ENCODE measurements at places on chromosomes 11 and 22. TPM values are rescaled to one million over a fixed set of nuclear protein-coding genes. Genes with fewer than 3 reads are reported as not detected.

The KCNJ4 gene
- total RNA-seq = not detected

The MRGPRE gene
- total RNA-seq = not detected

- H3K27ac ChIP-seq = no peak overlapping the region
- no peak for DNase-seq
- no peaks in the 10 kb centered on the region for H3K4me1 ChIP-seq
- no peak overlapping the region for H3K4me3 ChIP-seq
- H3K27me3 ChIP-seq = no peaks in the 10 kb centered on the region
- H3K36me3 ChIP-seq = no peaks in the 10 kb centered on the region
Measured at GRCh38 chr22:37219533-37219932, 7.3 kb upstream of the SSTR3 start.

GRCh38 chr22:39179401-39179827, 26.9 kb upstream of the CBX7 start:
- no peak overlapping the region for H3K4me3 ChIP-seq
- DNase-seq = no peak
- no peak overlapping the region for H3K27ac ChIP-seq
- peaks cover 43% of the 10 kb centered on the region for H3K4me1 ChIP-seq
- no peaks in the 10 kb centered on the region for H3K36me3 ChIP-seq
- H3K27me3 ChIP-seq = no peaks in the 10 kb centered on the region

- DNase-seq = no peak
- H3K4me1 ChIP-seq = no peaks in the 10 kb centered on the region
- H3K4me3 ChIP-seq = no peak overlapping the region
- H3K27ac ChIP-seq = no peak overlapping the region
- H3K36me3 ChIP-seq = no peaks in the 10 kb centered on the region
- H3K27me3 ChIP-seq = no peaks in the 10 kb centered on the region
Measured at GRCh38 chr11:17641792-17642350, 77.5 kb upstream of the MYOD1 start.

The BIK gene
- total RNA-seq = 3.7 TPM

The VSIG10L2 gene
- not detected for total RNA-seq

- H3K27me3 ChIP-seq = no peaks in the 10 kb centered on the region
- DNase-seq = no peak
- H3K4me3 ChIP-seq = no peak overlapping the region
Measured at GRCh38 chr22:47589271-47590250, 827.1 kb downstream of the TBC1D22A start.

The POU2AF3 gene
- 0.39 TPM for total RNA-seq

GRCh38 chr22:46657655-46657953, 37.4 kb downstream of the GRAMD4 start:
- no peak for DNase-seq
- no peaks in the 10 kb centered on the region for H3K27me3 ChIP-seq
- H3K27ac ChIP-seq = no peak overlapping the region
- H3K4me3 ChIP-seq = no peak overlapping the region
- H3K36me3 ChIP-seq = no peaks in the 10 kb centered on the region
- H3K4me1 ChIP-seq = peaks cover 14% of the 10 kb centered on the region

DNA sequence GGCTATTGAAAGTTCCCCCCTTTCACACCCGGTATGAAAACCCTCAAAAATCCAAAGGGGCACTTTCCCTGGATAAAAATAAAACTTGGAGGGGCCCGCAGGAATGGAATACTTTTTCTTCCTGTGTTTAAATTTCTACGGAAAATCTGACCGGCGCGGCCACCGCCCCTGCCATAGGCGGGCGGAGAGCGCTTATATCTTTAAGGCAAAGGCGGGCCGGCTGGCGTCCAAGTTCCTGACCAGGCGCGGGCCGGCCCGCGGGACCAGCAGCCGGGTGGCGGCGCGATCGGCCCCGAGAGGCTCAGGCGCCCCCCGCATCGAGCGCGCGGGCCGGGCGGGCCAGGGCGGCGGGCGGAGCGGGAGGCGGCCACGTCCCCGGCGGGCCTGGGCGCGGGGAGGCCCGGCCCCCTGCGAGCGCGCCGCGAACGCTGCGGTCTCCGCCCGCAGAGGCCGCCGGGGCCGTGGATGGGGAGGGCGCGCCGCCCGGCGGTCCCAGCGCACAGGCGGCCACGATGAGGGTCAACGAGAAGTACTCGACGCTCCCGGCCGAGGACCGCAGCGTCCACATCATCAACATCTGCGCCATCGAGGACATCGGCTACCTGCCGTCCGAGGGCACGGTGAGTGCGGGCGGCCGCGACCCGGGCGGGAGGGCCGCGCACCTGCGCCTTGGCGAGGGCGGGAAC, at the start of gene ANO1:
TSS of gene ANO1 (plus strand) at position 223 of the 686 bp plus-strand sequence. CDS start at position 513, 290 bp downstream.
- H3K27me3 ChIP-seq = peaks cover 22% of the 10 kb centered on the region
- H3K4me1 ChIP-seq = no peaks in the 10 kb centered on the region
- H3K36me3 ChIP-seq = no peaks in the 10 kb centered on the region
- H3K27ac ChIP-seq = no peak within 1 kb of the TSS
- no peak within 1 kb of the TSS for H3K4me3 ChIP-seq

GRCh38 chr11:31247321-31247720, 122.2 kb downstream of the DCDC1 start:
- H3K27ac ChIP-seq = no peak overlapping the region
- no peaks in the 10 kb centered on the region for H3K4me1 ChIP-seq
- no peak for DNase-seq
- no peaks in the 10 kb centered on the region for H3K27me3 ChIP-seq
- no peaks in the 10 kb centered on the region for H3K36me3 ChIP-seq

The SCN4B gene
- 3.8 TPM for total RNA-seq

The RTN4RL2 gene
- 0.71 TPM for total RNA-seq

The SLC35F2 gene
- total RNA-seq = 1.5 TPM

GRCh38 chr22:27801616-27802345, at the start of gene MN1:
Gene MN1, minus strand, starts transcription at chr22:27801756. Its CDS starts 1,213 bp downstream, at chr22:27800543.
- peaks cover 21% of the 10 kb centered on the region for H3K4me1 ChIP-seq
- DNase-seq = no peak
- H3K36me3 ChIP-seq = no peaks in the 10 kb centered on the region

GRCh38 chr11:27467181-27467913, 5.2 kb downstream of the LGR4 start:
- peak overlapping the region; percentile 7 for H3K4me3 ChIP-seq
- H3K4me1 ChIP-seq = peaks cover 71% of the 10 kb centered on the region
- DNase-seq = no peak
- H3K36me3 ChIP-seq = no peaks in the 10 kb centered on the region
- no peaks in the 10 kb centered on the region for H3K27me3 ChIP-seq
- H3K27ac ChIP-seq = peak overlapping the region; percentile 71

The KCNE3 gene
- total RNA-seq = 4.5 TPM

GRCh38 chr11:93917673-93918072, 67.3 kb upstream of the VSTM5 start:
- no peak for DNase-seq
- peaks cover 3% of the 10 kb centered on the region for H3K27me3 ChIP-seq
- H3K4me3 ChIP-seq = no peak overlapping the region

The APOC3 gene
- total RNA-seq = 0.22 TPM

GRCh38 chr11:56700914-56701485, 2.1 kb downstream of the OR9G1 start:
- no peak overlapping the region for H3K27ac ChIP-seq
- DNase-seq = no peak
- no peaks in the 10 kb centered on the region for H3K4me1 ChIP-seq
- no peaks in the 10 kb centered on the region for H3K27me3 ChIP-seq
- H3K36me3 ChIP-seq = no peaks in the 10 kb centered on the region

- H3K36me3 ChIP-seq = no peaks in the 10 kb centered on the region
- H3K4me3 ChIP-seq = no peak overlapping the region
- H3K4me1 ChIP-seq = no peaks in the 10 kb centered on the region
Measured at GRCh38 chr11:134575504-134576230, 163.6 kb upstream of the B3GAT1 start.

The ZBTB16 gene
- 53.1 TPM for total RNA-seq

- no peak for DNase-seq
- H3K4me3 ChIP-seq = no peak overlapping the region
- H3K4me1 ChIP-seq = no peaks in the 10 kb centered on the region
- no peaks in the 10 kb centered on the region for H3K36me3 ChIP-seq
- no peaks in the 10 kb centered on the region for H3K27me3 ChIP-seq
Measured at GRCh38 chr11:113270080-113270479, 44.3 kb upstream of the TTC12 start.

The DGAT2 gene
- total RNA-seq = 4.9 TPM

The UPK2 gene
- not detected for total RNA-seq

- H3K27ac ChIP-seq = no peak overlapping the region
- no peaks in the 10 kb centered on the region for H3K4me1 ChIP-seq
Measured at GRCh38 chr22:29339381-29340235, 24.1 kb upstream of the RASL10A start.

GRCh38 chr22:40182231-40182835, 4.6 kb downstream of the TNRC6B start:
- H3K27me3 ChIP-seq = no peaks in the 10 kb centered on the region
- no peak overlapping the region for H3K4me3 ChIP-seq
- DNase-seq = no peak
- H3K4me1 ChIP-seq = peaks cover 32% of the 10 kb centered on the region
- H3K36me3 ChIP-seq = no peaks in the 10 kb centered on the region

The SEPTIN3 gene
- 4.7 TPM for total RNA-seq

The ANGPTL5 gene
- not detected for total RNA-seq

DNA sequence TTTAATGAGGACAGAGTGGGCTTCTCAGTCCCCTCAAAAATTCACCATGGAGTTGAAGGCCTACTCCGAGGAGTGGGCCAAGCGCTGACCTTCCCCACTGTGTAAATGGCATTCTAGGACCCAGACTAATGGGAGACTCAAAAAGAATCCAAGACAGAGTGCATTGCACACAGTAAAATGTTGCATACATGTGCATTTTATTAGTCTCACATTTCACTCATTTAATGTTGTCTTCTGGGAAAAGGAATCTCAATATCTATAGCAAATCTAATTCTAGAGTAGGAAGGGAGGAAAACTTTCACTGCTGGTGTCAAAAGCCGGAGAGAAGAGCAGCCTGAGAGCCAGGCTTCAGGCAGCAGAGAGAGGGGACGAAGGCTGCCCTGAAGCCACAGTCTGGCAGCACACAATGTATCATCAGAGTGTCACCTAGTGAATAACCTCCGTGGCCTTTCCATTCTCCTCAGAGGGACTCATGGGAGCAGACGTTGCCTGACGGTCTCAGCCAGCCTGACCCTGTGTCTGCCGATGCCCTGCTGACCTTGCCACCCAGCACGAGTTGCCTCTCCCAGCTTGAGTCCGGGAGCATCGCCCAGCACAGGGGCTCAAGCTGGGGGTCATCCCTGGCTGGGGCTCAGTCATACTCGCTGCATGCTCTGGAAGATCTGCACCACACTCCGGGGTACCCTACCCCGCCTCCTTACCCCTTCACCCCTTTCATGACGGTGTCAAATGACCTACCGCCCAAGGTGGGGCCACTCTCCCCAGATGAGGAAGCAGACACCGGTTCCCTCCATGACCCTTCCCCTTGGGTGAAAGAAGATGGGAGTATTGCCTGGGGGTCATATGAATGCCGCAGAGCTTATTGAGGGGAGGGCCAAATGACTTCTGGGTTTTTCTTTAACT, 12.9 kb upstream of the POU2AF3 start:
- no peak overlapping the region for H3K27ac ChIP-seq
- H3K27me3 ChIP-seq = no peaks in the 10 kb centered on the region
- DNase-seq = no peak

DNA sequence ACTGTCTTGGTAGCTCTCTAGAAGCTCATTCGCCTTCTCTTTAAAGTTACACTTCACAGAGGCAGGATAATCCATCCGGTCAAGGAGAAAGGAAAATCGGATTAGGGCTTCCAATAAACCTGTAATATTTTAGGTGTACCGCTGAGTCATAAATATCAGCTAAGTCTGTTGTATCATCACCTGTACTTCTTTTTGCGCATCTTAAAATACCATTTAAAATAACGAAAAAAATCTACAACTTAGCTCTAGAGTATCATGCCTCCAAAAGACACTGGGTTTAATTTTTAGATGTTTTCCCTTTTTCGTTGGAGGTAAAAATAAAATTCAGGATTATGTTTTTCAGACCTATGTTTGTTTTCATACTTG, 41.5 kb upstream of the INCENP start:
- no peaks in the 10 kb centered on the region for H3K4me1 ChIP-seq
- H3K36me3 ChIP-seq = no peaks in the 10 kb centered on the region
- DNase-seq = no peak
- no peaks in the 10 kb centered on the region for H3K27me3 ChIP-seq
- no peak overlapping the region for H3K27ac ChIP-seq

DNA sequence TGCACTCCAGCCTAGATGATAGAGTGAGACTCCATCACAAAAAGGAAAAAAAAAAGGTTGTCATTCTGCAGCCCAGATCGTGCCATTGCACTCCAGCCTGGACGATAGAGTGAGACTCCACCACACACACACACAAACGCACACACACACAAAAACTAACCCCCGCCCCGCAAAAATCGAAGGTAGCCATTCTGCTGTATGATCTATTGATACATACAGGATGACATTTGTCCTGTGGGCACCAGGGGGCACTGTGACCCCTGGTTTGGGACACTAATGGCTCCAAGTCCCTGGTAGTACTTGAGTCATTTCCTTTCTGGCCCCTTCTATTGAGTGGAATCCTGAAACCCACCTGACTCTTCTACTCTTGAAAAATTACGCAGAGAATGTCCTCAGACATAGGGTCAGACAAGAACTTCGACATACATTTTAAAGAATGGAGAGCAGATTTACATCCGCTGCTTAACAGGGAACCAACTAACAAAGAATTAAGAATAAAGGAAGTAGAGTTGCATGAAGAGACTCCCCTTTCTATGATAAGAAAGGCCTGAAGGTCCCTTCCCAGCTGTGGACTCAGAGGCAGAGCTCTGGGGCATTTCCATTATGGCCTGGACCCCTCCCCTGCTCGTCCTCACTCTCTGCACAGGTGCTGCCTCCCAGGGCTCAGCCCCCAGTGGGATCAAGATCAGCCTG, 35.0 kb upstream of the PRAME start:
- H3K36me3 ChIP-seq = no peaks in the 10 kb centered on the region
- peak; percentile 68 for DNase-seq
- H3K27ac ChIP-seq = no peak overlapping the region
- no peaks in the 10 kb centered on the region for H3K4me1 ChIP-seq
- no peak overlapping the region for H3K4me3 ChIP-seq

DNA sequence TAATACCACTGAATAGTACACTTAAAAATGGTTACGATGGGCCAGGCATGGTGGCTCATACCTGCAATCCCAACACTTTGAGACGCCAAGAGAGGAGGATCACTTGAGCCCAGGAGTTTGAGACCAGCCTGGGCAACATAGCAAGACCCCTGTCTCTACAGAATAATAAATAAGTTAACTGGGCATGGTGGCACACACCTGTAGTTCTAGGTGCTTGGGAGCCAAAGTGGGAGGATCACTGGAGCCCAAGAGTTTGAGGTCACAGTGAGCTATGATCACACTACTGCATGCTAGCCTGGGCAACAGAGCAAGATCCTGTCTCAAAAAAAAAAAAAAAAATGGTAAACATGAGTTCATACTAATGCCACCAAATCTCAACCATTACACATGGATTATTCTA, 61.3 kb downstream of the CD6 start:
- no peak overlapping the region for H3K27ac ChIP-seq
- no peaks in the 10 kb centered on the region for H3K36me3 ChIP-seq
- H3K27me3 ChIP-seq = no peaks in the 10 kb centered on the region
- no peak for DNase-seq

Data from adrenal gland (tissue), 19 donors.